ENCODE measurements at places on chromosomes 7 and 10. TPM values are rescaled to one million over a fixed set of nuclear protein-coding genes. Genes with fewer than 3 reads are reported as not detected.

GRCh38 chr7:80608336-80608735 lies 30.1 kb upstream of the CD36 start:
- no peak for DNase-seq

- DNase-seq = peak; percentile 23
Measured at GRCh38 chr10:109966961-109967738, 40.6 kb upstream of the ADD3 start.

DNA sequence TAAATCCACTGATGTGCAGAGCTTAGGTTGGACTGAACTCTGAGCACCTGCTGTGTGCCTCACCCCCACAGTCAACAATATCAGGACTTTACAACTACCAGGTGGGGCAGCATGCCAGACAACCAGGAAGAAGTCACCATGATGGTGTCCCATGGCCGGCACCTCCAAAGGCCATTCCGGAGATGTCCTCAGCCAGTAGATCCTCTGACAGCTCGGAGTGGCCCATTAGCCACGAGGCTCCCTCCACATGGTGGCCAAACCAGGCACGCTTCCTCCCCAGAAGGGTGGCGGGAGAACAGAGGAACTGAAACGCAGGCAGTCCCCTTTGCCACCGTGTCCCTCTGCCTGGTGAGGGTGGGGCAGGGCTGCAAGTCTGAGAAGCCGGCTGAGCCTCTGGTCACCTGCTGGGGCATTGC lies 390.0 kb downstream of the TNS3 start:
- DNase-seq = no peak

POLR2J2 gene
- 0.43 TPM for polyA plus RNA-seq

WNT8B gene
- 0.04 TPM for polyA plus RNA-seq

All from A549 (cell line).